ENCODE measurements at places on chromosomes 16 and 17.

GRCh38 chr16:11556945-11557720, 29.6 kb downstream of the LITAF start:
- no peak for DNase-seq

DNA sequence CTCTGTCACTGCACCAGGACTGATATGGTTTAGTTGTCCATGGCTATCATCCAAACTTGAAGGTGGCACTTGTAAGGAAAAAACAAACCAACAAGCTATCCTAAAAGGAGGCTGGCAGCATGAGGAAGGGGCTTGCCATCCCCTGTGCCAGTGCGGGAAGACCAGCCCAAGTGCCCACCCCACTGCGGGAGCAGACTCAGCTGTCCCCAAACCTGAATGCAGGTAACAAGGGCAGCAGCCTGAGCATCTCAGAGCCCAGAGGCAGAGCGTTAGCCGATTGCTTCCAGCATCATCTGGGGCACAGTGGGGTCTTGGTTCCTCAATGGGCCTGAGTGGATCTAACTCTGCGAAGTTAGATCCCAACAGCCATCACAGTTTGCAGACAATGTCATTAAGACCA, 29.2 kb upstream of the C16orf78 start:
- DNase-seq, result no peak

DNA sequence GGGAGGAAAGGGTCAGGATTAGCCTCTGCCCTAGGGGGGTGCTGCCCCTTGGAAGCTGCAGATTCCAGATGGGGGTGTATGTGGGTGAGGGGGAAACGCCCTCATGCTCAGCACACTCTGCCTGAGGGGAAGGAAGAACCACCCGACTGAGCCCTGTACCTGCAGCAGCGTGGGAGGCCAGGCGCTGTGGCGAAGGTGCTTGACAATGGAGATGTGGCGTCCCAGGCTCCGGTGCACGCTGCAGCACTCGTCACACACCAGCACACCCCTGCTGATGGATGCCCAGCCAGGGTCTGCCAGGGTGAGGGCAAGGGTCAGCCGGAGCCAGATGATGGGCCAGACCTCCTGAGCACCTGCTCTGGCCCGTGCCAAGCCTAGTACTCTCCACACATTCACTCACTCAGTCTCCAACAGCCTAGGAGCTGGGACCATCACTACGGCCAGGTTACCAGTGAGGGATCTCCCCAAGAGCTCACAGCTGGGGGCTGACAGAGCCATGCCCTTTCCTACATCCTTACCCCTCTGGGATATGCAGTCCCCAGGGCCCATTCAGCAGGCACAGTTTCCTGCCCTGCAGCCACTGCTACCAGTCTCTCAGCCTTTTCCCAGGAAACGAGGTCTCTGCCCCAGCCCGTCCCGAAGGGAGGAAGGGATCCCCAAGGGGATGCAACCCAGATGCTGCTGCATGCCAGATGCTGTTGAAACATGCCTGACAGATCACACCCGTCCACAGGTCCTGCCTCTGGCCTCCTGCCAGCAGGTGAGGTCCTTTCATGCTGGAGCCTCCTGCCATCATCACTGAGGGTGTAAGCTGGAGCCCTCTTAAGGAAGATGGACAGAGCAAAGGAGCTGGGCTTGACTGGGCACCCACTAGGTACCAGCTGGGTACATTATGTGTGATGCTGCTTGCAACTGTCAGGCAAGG, 5.9 kb downstream of the GIT1 start:
- DNase-seq, result no peak

DNA sequence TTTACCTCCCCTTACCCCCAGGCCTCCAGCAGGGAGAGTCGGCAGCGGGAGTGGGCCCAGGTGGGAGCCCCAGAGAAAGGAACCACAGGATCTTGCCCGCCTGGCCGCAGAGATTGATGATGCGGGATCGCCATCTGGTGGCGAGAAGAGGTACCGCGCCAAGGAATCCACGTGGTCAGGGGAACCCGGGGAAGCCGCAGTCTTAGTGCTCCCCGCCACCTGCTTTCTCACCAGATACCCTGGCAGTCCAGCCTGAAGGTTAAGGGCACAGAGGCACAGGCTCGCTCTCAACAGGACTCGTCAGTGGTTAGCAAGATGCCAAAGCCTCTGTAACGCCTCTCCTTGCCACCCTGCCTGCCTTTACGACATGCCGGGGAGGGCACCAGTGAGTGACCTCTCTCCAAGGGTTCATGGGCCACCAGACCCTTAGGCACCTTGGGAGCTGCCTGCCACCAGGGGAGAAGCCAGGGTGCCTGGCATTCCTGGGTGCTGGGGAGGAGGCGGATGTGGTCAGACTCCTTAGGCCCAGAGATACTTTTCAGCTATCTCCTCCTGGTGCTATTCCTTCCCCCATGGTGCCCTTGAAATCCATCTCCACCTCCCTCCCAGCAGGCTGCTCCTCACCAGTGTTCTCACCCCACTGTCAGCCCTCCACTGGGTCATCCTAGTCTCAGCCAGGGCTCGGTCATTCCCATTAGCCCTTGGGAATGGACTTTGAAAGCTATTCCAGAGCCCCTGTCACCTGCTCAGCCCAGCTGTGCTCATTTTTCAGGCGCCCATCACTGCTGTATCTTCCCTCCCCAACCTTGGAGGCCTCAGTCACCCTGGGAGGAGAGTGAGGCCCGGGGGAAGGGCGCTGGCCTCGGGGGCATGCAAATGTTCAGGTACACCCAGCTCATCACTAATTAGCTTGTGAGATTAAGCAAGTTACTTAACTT, 5.5 kb upstream of the RHBDF2 start:
- DNase-seq, result peak; percentile 83

DNA sequence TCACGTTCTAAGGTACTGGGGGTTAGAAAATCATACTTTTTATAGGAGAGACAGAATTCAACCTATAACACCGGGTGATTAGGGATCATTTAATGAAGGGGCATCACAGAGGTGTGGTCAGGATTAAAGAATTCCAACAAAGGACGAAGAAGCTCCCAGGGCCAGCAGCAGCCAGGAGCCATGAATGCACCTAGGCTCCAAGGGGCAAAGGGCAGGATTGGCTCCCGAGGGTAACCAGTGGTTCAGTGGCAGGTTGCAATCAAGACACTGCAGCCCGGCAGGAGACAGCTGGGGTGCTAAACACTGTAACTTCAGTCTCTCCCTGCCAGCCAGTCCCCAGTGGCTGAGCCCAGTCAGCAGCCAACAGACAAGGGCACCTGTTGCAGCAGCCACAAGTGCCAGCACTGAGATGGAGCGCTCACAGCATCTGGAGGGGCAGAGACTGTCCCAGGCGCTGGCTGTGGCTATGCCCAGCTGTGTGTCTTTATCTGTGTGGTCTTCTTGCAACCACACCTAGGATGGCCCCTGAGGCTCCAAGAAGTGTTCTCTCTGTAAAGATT, 23.9 kb downstream of the DHRS7C start:
- DNase-seq, result no peak
